GM12891 (cell line): ENCODE measurements at places on chromosomes 11 and 22.

DNA sequence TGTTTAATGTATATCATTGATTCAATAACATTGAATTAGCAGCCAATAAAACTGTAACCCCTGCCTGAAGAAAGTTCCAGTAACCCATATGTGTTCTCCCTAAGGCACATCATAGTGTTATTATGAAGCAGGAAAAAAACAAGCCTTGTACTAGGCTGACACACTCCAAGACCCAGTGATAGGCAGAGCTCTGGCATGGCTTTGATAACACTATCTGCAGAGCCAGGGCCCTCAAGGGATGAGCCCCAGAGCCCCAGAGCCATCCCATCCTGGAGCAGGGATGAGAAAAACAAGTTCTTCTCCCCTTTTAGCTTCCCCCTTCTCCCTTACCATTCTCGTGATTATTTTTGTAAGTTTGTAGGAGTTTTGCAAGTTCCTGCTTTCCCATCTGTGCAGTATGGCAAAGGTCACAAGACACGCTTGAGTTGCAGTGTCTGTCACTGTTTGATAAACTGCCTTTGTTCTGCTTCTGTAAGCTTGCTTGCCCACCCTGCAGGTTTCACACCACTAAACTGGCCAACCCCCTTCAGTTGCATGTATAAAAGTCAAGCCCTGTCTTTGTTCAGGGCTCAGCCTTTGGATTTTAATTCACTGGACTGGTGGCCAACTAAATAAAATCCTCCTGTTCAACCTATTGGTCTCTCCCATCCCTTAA, 22.3 kb upstream of the GUCY1A2 start:
- DNase-seq: no peak

DNA sequence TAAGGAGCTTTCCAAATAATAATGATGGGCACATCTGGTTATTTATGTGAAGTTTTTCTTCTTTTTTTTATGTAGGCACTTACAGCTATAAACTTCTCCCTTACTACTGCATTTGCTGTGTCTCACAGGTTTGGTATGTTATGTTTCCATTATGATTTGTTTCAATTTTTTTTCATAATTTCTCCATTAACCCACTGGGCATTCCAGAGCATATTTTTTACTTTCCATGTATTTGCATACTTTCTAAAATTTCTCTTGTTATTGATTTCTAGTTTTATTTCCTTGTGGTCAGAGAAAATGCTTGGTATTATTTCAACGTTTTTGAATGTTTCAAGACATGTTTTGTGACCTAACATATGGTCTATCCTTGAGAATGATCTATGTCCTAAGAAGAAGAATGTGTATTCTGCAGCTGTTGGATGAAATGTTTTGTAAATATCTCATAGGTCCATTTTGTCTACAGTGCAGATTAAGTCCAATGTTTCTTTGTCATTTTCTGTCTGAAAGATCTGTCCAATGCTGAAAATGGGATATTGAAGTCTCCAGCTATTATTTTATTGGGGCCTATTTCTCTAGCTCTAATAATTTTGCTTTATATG, 362.1 kb downstream of the DDX10 start:
- no peak for DNase-seq

- no peak for DNase-seq
Measured at GRCh38 chr22:44920183-44920582, 89.6 kb downstream of the PHF21B start.

DNA sequence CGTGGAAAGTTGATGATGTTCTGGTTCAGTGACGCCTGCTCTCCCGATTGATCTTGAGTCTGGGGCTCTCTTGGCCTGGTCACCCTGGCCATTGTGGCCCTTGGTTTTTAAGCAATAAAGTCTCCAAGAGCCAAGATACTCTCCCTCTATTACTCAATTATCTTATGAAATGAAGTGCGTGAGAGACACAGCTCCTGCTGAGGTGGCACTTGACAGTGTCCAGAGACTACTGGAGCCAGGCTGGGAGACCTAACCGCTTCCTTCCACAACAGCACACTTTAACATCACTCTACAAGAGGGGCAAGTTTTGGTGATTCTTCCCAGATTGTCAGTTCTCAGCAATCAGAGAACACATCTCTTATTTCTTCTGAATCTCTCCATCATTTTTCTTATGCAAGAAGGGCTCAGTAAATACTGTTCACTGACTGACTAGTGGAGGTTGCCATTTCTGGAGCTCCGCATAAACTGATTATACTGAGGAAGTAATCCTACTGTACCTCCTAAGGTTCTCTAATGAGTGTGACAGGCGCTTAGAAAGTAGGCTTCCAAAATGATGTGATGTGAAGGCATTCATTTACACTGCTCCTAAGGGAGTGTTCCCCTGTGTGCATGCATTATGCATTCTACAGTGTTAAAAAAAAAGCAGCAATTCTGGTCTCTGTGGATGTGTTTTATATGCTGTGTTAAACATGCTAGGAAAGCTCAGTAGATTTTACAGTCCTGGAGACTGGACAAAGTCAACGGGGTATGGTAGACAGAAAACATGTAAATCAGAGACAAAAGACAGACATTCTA, 968.0 kb downstream of the OPCML start:
- no peak for DNase-seq

- DNase-seq: no peak
Measured at GRCh38 chr22:49640366-49641095, 187.1 kb downstream of the BRD1 start.
